ENCODE measurements at places on chromosomes 13 and 19. TPM values are rescaled to one million over a fixed set of nuclear protein-coding genes. Genes with fewer than 3 reads are reported as not detected.

- H3K4me1 ChIP-seq = peaks cover 26% of the 10 kb centered on the region
- H3K27me3 ChIP-seq = no peaks in the 10 kb centered on the region
- DNase-seq = no peak
- peak overlapping the region; percentile 83 for H3K4me3 ChIP-seq
Observed at GRCh38 chr19:8320564-8321066, 560 bp downstream of the NDUFA7 start.

- peak; percentile 88 for DNase-seq
- peaks cover 55% of the 10 kb centered on the region for H3K4me1 ChIP-seq
- H3K36me3 ChIP-seq = no peaks in the 10 kb centered on the region
- H3K4me3 ChIP-seq = no peak overlapping the region
- H3K27me3 ChIP-seq = no peaks in the 10 kb centered on the region
- peak overlapping the region; percentile 71 for H3K27ac ChIP-seq
Observed at GRCh38 chr13:74115133-74115532, 19.1 kb downstream of the KLF12 start.

DNA sequence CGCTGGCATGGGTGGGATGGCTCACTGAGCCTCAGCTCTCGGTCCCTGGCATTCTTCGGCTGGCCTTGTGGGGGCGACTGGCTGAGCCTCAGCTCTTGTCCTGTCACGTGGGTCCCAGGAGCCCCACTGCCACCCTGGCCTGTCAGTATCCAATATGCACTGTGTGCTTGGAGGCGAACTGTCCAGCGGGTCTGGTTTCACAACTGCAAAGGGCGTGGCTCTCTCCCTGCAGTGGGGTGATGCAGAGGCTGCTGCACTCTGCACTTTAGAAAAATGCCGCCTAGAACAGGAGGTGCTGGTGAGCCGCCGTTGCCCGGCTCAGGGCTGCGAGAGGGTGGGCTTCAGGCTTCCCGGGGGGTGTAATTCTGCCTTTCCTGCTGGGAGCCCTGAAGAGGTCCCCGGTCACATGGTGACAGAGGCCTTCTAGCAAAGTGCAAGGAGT, 17.0 kb upstream of the TMEM255B start:
- no peak overlapping the region for H3K4me3 ChIP-seq
- no peaks in the 10 kb centered on the region for H3K4me1 ChIP-seq
- H3K27ac ChIP-seq = no peak overlapping the region
- no peaks in the 10 kb centered on the region for H3K36me3 ChIP-seq

DNA sequence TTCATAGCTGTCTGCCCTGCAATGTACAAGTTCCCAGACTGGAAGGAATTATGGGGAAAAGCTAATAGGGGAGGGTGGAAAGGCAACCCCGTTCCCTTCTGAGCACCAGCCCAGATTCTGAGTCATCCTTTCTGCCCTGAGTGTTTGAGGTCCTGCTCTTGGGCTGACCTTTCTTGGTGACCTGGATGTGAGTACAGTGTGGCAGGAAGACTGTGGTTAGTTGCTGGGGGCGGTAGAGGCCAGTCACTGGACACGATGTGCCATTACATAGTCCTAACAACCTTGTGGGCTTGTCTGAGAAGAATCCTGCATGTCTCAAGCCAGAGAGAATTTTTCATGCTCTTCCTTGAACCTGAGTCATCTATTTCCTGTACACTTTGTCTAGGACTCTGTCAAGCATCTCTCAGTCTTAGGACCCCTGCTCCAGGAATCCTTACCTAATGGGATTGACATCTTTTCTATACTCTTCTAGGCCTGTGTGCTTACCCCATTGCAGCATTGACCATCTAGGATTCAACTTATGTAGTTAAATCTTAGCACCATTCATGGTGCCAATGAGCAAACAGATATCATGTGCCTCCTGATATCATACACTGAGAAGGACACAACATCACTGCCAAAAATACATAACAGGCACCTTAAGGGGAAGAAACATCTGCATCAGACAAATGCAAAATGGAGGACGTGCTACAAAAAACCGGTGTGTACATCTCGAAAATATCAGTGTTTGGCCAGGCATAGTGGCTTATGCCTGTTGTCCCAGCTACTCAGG, 8.1 kb upstream of the ANGPTL4 start:
- no peaks in the 10 kb centered on the region for H3K36me3 ChIP-seq
- peaks cover 28% of the 10 kb centered on the region for H3K4me1 ChIP-seq
- H3K27me3 ChIP-seq = no peaks in the 10 kb centered on the region
- H3K4me3 ChIP-seq = no peak overlapping the region
- DNase-seq = peak; percentile 97

- H3K27ac ChIP-seq = no peak overlapping the region
- peaks cover 17% of the 10 kb centered on the region for H3K36me3 ChIP-seq
- no peaks in the 10 kb centered on the region for H3K27me3 ChIP-seq
- peaks cover 4% of the 10 kb centered on the region for H3K4me1 ChIP-seq
- DNase-seq = no peak
Observed at GRCh38 chr13:33271759-33272158, 13.8 kb downstream of the STARD13 start.

- no peaks in the 10 kb centered on the region for H3K27me3 ChIP-seq
- no peaks in the 10 kb centered on the region for H3K4me1 ChIP-seq
- H3K36me3 ChIP-seq = no peaks in the 10 kb centered on the region
Observed at GRCh38 chr19:51531349-51532315, at the start of gene SIGLEC6. SIGLEC6 (minus strand) TSS chr19:51531670; CDS start chr19:51531648, 22 bp downstream.

DNA sequence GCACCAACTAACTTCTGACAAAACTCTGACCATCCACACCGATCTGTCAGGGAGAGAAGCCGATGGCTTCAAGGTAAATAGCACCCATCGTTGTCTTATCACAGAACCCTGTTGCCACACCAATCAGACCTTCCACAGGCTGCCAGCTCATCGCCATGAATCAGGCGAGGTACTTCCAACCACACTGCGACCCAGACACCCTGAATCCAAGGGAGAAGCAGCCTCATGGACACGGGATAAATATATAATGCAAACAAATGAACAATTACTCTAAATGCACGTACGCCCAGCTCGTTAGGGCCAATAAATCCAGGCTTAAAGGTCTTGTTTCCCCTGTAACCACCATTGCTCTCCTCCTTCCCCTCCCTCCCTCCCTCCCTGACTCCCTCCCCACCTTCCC, 20.8 kb downstream of the RANBP3 start:
- no peak overlapping the region for H3K27ac ChIP-seq
- H3K27me3 ChIP-seq = no peaks in the 10 kb centered on the region
- no peak for DNase-seq
- H3K36me3 ChIP-seq = peaks cover 3% of the 10 kb centered on the region

- no peaks in the 10 kb centered on the region for H3K36me3 ChIP-seq
- H3K27ac ChIP-seq = no peak within 1 kb of the TSS
- peaks cover 38% of the 10 kb centered on the region for H3K27me3 ChIP-seq
Observed at GRCh38 chr13:96089749-96090239, at the start of gene HS6ST3. HS6ST3 (plus strand) TSS chr13:96090107.

DNA sequence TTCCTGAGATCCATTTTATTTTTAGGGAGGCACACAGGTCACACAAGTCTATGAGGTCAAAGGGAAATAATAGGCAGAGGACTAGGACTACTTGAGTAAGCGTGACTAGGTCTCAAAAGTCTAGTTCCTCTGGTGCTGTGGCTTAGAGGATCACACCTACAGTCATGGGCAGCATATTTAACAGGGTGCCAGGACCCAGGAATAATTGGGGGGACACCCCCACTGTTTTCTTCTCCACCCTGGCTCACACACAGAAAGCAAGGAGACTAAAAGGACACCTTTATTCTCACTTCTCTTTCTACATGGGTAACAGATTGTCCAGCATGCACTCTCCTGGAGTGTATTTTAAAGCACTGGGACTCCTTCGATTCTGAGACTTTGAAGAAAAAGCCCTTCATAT, 26.2 kb downstream of the OXGR1 start:
- H3K36me3 ChIP-seq = no peaks in the 10 kb centered on the region
- H3K4me1 ChIP-seq = no peaks in the 10 kb centered on the region
- DNase-seq = no peak
- no peak overlapping the region for H3K4me3 ChIP-seq

Gene RAX2
- total RNA-seq = not detected
